ENCODE measurements at places on chromosomes 11 and 22. TPM values are rescaled to one million over a fixed set of nuclear protein-coding genes. Genes with fewer than 3 reads are reported as not detected.

DNA sequence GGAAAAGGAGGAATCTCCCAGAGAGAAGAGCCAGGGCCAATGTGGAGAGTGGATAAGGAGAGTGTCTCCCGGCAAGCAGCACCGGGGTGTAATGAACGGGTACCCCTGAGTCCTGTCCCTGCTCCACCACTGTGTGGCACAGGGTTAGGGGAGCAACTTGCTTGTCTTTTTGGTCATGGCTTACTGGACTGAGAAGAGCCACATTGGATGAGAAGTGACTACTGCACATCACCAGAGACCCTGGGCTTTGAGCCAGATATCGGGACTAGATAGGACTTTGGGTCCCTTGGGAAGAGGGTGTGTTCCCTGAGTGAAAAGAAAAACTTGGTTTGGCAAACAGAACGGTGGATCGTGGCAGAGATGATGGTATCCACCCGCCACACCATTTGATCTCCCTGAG is 24.6 kb downstream of the SDHAF2 start:
- no peak for DNase-seq

Gene OR2D2
- total RNA-seq: 0.27 TPM

GRCh38 chr11:107118025-107118720 is 99.9 kb upstream of the GUCY1A2 start:
- no peak for DNase-seq

Gene GGT5
- 0.14 TPM for total RNA-seq

DNA sequence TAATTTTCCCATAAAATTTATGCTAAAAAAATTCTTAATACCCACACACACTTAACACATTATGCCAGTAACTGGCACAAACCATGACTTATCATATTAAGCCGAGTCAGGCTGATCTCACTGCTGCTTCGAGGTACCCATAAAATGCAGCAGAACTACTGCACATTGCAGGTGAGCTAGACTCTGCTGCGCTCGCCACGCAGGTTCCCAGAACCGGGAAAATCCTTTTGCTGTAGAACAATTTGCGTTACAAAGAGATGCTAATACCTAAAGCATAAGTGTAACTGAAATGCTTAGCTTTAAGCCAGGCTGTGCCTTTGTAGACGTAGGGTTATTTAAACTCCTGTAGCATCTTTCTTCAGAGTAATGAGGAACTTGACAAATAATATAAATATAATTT is 200.3 kb downstream of the MSANTD4 start:
- DNase-seq: no peak

Gene C11orf24
- 46.4 TPM for total RNA-seq

- no peak for DNase-seq
Observed at GRCh38 chr11:131749101-131749500, 378.7 kb downstream of the NTM start.

Gene GDPD4
- not detected for total RNA-seq

GRCh38 chr11:57566905-57567514 is 462 bp downstream of the UBE2L6 start:
- DNase-seq: no peak

Gene OR5P2
- total RNA-seq: 0.26 TPM

Gene KCNQ1OT1
- 7.0 TPM for total RNA-seq

- no peak for DNase-seq
Observed at GRCh38 chr11:126313826-126314225, 10.0 kb downstream of the DCPS start.

Gene TMEM151A
- total RNA-seq: 2.1 TPM

DNA sequence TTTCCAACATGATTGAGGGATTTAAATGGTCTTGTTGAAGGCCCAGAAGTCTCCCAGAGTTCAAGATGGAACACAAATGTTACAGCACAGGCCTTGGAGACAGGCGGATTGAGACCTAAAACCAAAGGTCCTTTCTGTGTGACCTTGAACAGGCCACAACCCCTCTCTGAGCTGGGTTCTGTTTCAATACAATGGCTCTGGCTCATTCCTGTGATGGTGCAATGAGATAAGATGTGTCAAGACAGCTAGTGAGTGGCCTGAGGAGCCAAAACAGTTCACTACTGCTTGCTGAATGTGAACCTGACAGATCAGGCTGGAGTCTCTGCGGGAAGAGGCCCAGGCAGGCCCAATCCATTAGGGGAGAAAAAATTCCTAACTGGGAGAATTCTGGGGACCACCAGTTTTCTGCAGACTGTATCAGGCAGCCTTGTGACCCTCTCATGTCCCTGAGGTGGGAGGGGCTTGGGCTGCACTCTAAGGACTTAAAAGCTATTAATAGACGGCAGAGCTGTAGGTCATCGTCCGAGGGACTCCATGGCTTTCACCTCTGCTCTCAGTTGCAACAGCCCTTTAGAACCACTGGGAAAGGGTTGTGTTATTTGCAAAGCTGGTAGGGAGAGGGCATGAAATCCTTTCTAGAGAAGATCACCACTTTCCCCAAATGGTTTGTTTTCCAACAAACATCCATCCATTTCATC is 126.1 kb upstream of the TEAD1 start:
- DNase-seq: no peak
